ENCODE measurements at places on chromosomes 1 and 21.
A peak's percentile ranks its signal among the peaks of the same experiment; 100 is the strongest.

GRCh38 chr1:196557797-196558196 is 50.4 kb downstream of the KCNT2 start:
- DNase-seq: no peak

DNA sequence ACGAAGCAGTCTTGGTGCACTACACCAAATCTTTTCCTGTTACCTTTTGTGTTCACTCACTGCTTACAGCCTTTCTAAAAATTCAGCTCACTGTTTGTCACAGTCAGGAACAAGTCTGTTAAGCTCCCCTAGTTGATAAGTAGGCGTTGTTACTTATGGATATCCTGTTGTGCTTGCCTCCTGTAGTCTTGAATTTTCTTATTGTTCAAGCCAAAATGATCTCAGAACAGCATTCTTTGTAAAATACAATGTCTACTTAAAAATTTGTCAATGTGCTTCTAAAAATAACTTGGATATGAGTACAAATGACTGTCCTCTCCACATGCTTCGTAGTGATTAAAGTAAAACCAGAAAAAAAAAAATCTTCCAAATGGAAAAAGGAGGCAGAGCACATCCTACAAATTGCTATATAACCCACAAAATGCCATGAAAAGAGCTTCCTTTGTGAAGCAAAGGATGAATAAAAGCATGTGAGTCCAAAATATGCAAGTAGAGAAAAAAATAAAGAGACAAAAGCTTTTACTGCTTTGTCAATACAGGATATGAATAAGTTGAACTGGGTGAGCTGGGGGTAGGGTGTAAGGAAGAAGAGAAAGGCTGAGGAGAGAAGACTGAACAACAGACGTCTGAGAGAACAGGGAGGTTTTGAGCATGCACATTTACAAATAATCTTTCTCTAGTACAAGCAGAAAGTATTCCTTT is 228.9 kb upstream of the ADGRL4 start:
- DNase-seq: no peak

GRCh38 chr21:38807441-38807871 is 1.7 kb downstream of the ETS2 start:
- DNase-seq: no peak

DNA sequence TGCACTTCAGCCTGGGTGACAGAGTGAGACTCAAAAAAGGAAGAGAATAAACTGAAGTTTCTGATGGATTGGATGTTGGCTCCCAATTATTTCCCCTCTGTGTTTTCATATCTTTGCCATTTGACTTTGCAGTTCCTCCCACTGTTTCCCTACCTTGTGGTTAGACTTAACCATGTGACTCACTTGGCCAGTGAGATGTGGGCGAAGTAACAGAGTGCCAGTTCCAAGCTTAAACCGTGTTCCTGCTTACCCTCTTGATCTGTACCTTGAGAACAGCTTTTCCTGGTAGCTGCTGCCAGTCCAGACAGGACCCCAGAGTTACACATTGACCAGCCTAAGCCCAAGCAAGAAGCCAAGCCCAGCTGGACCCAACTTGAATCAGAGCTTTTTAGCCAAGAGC is 323.4 kb downstream of the LTN1 start:
- no peak for DNase-seq

DNA sequence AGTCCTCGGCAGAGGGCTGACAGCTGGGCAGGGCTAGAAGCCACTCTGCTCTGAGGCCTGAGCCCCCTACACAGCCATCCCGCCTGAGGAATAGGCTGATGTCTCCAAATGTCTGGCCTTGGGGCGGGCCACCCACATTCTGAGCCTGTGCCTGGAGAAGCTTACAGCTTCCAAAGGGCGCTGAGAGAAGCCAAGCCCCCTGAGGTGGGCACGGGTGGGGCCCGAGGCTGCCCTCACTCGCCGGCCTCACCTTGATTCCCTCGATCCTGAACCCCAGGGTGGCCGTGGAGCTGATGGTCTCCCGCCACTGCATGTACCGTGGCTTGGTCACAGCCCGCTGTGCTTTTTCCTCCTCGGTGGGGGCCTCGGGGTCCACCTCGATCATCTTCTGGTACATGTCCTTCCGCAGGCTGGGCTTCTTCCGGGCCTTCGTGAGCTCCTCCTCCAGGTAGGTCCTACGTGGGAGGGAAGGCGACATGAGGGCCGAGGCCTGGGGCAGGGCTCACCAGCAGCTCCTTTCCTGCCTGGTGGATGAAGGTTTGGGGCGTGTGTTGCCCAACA is 93.2 kb downstream of the STUM start:
- DNase-seq: no peak

- no peak for DNase-seq
These were observed 61.4 kb upstream of the PAX7 start for GRCh38 chr1:18569251-18569650.

DNA sequence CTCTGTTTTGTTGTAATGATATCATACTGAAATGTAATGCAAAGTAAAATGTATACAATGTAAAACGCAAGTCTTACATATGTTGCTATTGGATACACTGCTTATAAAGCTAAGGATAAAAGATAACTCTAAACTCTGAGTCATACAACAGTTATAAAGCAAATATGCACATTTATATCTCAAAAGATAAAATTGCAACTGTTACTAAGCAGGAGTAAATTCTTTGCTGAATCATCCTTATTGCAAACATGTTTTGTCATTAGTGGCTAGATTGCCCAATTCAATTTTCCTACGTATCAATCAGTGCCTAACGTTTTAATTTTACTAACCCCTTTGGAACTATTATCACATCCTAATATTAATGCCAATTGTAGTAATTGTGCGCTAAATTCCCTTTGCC is 762.9 kb downstream of the LTN1 start:
- no peak for DNase-seq

DNA sequence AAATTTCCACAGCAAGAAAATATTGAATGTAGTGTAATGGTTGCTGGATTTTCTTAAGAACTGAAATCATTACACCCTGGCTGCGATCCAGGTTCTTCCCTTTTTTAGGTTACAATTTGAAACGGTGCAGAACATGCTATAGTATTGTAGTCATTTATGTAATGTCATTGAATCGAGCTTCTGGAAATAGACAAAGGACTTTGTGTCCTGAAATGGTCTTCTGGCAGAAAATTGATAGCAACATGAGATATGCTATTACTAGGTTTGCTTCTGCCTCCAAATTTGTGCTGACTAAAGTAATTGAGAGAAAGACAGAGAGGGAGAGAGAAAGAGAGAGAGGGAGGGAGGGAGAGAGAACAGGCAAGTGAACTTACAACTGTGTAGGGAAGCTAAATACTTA is 146.2 kb upstream of the NFIA start:
- DNase-seq: peak; percentile 34

GRCh38 chr1:155166471-155167165 is 6.5 kb downstream of the KRTCAP2 start:
- no peak for DNase-seq

GRCh38 chr1:209651138-209651587 is 1.1 kb downstream of the LAMB3 start:
- peak; percentile 22 for DNase-seq

- no peak for DNase-seq
These were observed 91.1 kb downstream of the STUM start for GRCh38 chr1:226639631-226640061.

DNA sequence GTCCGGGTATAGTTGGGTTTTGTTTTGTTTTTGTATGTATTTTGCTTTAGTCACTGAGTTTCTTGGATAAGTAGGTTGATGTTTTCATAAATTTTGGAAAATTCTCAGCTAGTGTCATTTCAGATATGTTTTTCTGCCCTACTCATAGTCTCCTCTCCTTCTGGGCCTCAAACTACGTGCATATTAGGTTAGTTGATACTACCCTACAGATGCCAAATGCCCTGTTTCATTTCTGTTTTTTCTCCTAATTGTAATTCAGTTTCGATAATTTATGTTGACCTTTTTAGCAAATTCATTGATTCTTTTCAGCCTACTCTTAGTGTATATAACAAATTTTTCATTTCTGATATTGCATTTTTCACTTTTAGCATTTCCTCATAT is 268.6 kb upstream of the RGS18 start:
- no peak for DNase-seq

DNA sequence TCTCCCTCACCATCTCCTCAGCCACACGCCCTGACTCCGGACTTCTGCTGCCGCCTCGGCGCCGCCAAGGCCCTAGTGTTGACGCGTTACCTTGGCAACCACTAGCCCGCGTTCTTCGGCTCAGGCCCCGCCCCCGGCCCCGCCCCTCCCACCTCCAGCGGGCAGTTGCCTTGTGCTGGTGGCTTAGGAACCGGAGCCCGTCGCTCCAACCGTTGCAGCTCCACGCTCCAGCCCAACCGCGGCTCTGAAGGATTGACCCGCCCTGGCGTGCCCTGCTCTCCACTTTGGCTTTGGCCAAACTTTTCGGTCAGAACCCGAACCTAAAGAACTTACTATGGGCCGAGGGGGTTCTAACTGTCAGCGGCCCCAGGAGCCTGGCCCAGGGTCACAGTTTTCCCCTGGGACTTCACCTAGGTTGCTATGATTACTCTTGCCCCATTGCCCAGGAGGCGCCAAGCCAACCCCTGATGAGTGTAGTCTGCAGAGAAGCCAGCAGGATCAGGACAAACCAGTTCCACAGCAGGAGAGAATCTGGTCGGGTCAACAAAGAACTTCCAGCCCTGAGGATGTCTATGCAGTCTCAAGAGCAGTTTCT is at the start of gene CFAP45:
CFAP45 (minus strand) TSS at position 80 of the 595 bp plus-strand sequence; CDS start at position 13, 67 bp downstream.
- DNase-seq: peak; percentile 37

DNA sequence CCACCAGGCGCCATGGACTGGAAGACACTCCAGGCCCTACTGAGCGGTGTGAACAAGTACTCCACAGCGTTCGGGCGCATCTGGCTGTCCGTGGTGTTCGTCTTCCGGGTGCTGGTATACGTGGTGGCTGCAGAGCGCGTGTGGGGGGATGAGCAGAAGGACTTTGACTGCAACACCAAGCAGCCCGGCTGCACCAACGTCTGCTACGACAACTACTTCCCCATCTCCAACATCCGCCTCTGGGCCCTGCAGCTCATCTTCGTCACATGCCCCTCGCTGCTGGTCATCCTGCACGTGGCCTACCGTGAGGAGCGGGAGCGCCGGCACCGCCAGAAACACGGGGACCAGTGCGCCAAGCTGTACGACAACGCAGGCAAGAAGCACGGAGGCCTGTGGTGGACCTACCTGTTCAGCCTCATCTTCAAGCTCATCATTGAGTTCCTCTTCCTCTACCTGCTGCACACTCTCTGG is 3.8 kb downstream of the GJB3 start:
- DNase-seq: no peak

DNA sequence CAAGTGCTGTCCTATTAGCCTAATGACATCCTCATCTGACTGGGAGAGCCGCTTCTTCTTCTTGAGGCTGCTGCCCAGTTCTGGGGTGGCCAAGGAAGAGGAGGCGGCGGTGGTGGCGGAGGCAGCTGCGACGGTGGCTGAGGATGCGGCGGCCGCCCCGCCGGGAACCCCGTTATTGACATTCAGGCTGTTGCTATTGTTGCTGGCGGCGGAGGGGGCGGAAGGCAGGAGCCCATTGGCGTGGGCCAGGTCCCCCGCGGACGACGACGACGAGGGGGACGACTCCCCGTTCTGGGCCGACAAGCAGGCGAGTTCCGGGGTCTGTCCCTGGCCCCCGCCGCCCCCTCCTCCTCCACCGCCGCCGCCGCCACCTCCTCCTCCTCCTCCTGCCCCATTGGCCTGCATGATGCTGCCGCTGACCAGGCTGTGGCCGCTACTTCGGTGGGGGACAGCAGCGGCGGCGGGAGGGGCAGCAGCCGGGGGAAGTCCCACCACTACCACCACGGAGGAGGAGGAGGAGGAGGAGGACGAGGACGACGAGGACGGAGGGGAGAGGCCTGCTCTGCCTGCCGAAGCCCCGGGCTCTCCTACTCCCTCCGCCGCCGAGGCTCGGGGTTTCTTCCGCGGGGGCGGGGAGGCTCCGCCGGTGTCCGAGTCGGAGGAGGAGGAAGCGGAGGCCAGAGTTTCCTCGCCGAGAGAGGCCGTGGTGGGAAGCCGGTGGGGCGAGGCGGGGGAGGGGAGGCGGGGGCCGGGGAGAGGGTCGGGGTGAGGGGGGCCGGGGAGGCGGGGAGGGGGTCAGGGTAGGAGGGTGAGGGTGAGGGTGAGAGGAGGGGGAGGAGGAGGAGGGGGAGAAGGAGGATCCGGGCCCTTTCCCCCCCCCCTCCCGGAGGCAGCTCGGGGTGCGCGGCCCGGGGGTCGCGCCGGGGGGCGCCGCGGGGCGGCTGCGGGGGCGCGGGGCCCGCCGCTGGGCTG is 610 bp downstream of the WDR26 start:
- no peak for DNase-seq

DNA sequence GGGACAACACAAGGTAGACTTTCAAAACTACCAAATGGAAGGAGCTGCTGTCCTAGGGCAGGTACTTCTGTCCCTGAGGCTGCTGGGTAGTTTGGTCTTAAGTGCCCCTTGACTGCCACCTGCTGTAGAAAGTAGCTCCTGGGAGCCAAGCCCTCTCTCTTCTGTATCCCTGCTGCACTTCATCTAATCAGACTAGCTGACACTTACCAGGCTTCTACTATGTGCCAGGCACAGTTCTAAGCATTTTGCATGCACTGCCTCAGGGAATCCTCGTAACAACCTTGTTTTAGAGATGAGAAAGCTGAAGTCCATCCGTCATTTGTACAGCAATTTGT is 15.9 kb upstream of the SRSF4 start:
- no peak for DNase-seq

DNA sequence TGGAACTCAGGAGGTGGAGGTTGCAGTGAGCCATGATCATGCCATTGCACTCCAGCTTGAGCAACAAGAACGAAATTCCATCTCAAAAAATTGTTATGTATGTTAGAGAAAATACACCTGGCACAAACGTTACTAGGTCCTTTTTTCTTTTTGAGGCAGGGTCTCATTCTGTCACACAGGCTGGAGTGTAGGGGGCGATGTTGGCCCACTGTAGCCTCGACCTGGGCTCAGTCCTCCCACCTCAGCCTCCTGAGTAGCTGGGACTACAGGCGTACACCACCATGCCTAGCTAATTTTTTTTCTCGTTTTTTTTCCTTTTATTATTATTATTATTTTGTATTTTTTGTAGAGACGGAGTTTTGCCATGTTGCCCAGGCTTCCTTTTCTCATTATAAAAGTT is 4.4 kb downstream of the HAX1 start:
- DNase-seq: no peak

DNA sequence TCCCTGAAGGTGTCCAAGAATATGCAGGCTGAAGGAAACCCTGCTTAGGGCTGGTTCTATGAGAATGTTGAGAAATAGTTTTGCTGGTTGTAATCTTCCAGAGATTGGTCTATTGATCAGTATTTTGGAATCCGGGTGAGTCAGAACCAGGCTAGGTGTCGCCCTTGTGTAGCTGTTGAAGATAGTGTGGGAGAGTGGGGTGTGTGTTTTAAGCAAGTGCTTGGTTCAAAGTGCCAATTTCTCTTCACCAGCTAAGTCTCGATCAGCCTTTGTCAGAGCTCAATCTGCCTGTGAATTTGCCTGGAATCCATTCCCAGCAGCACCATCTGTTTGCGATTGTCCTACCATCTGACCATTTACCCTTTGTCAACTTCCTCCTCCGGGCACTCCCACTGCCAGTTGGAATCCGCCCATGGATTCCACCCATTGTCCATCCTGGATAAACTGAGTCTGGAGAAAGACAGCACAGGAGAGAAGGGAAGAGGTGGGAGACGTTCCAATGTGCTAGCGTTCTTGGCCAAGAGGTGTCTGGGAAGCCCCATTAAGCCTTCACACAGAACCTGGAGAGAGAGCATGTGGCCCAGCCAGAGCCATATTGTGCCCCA is 59.4 kb upstream of the CYP2J2 start:
- DNase-seq: peak; percentile 34

- no peak for DNase-seq
These were observed 48.3 kb upstream of the CAPZB start for GRCh38 chr1:19533626-19534025.

- DNase-seq: peak; percentile 12
These were observed 66.0 kb upstream of the SLC25A33 start for GRCh38 chr1:9473032-9473807.
